ENCODE measurements at places on chromosomes 16 and 17.

DNA sequence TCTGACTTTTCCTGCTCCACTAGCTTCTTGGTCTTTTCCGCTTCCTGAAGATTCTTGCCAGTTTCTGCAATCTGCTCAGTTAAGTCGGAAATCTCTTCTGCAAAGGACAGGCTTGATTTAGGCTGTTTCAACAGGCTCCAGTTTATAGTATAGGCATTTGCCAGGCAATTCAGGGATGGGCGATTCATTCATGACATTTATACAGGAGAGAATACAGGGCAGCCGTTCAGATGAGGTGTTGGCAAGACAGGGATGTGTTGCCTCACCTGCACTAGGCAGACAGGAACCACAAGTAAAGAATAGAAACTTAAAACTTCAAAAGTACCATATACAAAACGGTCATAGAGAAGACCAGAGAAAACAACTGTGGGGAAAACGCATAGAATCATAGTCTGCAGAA, 61.7 kb downstream of the MYH13 start:
- H3K27me3 ChIP-seq: no peaks in the 10 kb centered on the region
- DNase-seq: no peak
- H3K4me1 ChIP-seq: no peaks in the 10 kb centered on the region
- no peaks in the 10 kb centered on the region for H3K36me3 ChIP-seq

DNA sequence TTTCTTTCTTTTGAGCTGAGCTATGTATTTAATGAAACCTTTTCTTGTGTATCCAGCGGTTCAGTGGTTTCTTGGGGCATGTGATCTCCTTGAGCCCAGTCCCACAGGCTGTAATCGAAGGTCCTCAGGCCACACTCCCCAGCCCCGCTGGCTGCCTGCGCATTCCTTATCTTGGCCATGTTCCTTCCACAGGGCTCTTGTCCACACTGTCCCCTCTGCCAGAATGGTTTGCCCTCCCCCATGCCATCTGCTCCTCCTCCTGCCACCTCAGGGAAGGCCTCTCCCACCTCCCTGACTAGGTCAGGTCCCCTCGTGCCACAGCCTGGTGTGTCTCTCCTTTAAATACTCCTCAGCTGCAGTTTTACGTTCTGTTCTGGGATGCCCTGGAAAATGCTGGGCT, 12.1 kb upstream of the NLRC5 start:
- no peak overlapping the region for H3K27ac ChIP-seq
- no peaks in the 10 kb centered on the region for H3K4me1 ChIP-seq
- H3K36me3 ChIP-seq: no peaks in the 10 kb centered on the region
- H3K27me3 ChIP-seq: no peaks in the 10 kb centered on the region
- no peak overlapping the region for H3K4me3 ChIP-seq

DNA sequence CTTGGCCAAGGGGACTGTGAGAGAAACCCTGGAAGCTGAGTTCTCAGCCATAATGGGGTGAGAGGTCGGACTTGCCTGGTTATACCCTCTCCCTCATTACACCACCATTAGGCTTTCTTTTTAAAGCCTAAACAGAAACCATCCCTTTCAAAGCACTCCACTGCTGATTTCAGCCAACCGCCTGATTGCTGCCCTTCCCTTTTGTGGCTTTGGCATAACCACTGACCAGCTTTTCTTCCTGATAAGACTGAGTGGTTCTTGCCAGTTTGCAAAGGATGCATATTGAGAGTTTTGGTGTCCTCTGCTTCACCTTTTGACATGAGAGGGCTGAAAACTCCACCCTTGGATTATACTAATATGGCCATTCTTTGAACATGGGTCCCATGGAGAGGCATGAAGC, 308.2 kb upstream of the GOT2 start:
- no peak overlapping the region for H3K27ac ChIP-seq
- H3K27me3 ChIP-seq: no peaks in the 10 kb centered on the region
- no peaks in the 10 kb centered on the region for H3K4me1 ChIP-seq
- no peak overlapping the region for H3K4me3 ChIP-seq

GRCh38 chr17:17844500-17844899, 7.7 kb upstream of the SREBF1 start:
- peaks cover 5% of the 10 kb centered on the region for H3K36me3 ChIP-seq
- H3K4me1 ChIP-seq: peaks cover 24% of the 10 kb centered on the region
- H3K27ac ChIP-seq: no peak overlapping the region

GRCh38 chr16:77207030-77207429, 7.8 kb downstream of the SYCE1L start:
- no peaks in the 10 kb centered on the region for H3K36me3 ChIP-seq
- H3K27me3 ChIP-seq: no peaks in the 10 kb centered on the region
- H3K4me1 ChIP-seq: peaks cover 1% of the 10 kb centered on the region

- H3K27ac ChIP-seq: no peak overlapping the region
- DNase-seq: no peak
- H3K36me3 ChIP-seq: no peaks in the 10 kb centered on the region
- no peaks in the 10 kb centered on the region for H3K4me1 ChIP-seq
- H3K27me3 ChIP-seq: no peaks in the 10 kb centered on the region
- no peak overlapping the region for H3K4me3 ChIP-seq
These were observed 22.3 kb upstream of the MPO start for GRCh38 chr17:58302919-58303585.

GRCh38 chr16:11047939-11048800, 103.8 kb downstream of the CLEC16A start:
- no peak overlapping the region for H3K4me3 ChIP-seq
- H3K27ac ChIP-seq: no peak overlapping the region
- H3K36me3 ChIP-seq: peaks cover 29% of the 10 kb centered on the region
- no peaks in the 10 kb centered on the region for H3K4me1 ChIP-seq

DNA sequence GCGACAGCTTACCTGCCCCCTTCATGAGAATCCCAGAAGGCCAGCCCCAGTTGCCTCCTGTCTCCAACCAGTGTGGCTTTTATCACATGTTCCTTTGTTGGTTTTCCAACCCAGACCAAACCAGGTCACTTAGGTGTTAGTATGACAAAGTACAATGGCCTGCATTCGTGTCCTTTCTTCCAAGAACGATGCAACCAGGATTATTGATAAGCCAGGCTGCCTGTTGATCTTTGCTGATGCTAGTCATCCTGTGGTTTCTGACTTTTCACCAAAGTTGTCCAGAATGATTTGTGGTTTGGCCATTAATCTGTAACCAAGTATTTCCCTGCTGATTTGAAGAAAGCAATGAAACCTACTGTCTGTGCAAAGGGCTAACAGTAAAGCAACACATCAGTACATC, 191.4 kb downstream of the CYLD start:
- H3K4me3 ChIP-seq: no peak overlapping the region
- no peaks in the 10 kb centered on the region for H3K4me1 ChIP-seq
- no peaks in the 10 kb centered on the region for H3K27me3 ChIP-seq
- H3K36me3 ChIP-seq: no peaks in the 10 kb centered on the region
- no peak overlapping the region for H3K27ac ChIP-seq

GRCh38 chr17:15431196-15431595, 36.2 kb downstream of the CDRT4 start:
- no peak overlapping the region for H3K27ac ChIP-seq
- no peak overlapping the region for H3K4me3 ChIP-seq
- no peaks in the 10 kb centered on the region for H3K27me3 ChIP-seq
- no peak for DNase-seq
- H3K36me3 ChIP-seq: no peaks in the 10 kb centered on the region

GRCh38 chr17:61490540-61490975, 38.3 kb downstream of the TBX4 start:
- H3K27me3 ChIP-seq: no peaks in the 10 kb centered on the region
- H3K4me3 ChIP-seq: no peak overlapping the region
- no peaks in the 10 kb centered on the region for H3K36me3 ChIP-seq
- H3K27ac ChIP-seq: no peak overlapping the region

- DNase-seq: no peak
- peaks cover 13% of the 10 kb centered on the region for H3K4me1 ChIP-seq
- no peaks in the 10 kb centered on the region for H3K36me3 ChIP-seq
- no peak overlapping the region for H3K4me3 ChIP-seq
- no peaks in the 10 kb centered on the region for H3K27me3 ChIP-seq
- peak overlapping the region; percentile 34 for H3K27ac ChIP-seq
These were observed 5.4 kb upstream of the NFATC3 start for GRCh38 chr16:68079626-68080344.

DNA sequence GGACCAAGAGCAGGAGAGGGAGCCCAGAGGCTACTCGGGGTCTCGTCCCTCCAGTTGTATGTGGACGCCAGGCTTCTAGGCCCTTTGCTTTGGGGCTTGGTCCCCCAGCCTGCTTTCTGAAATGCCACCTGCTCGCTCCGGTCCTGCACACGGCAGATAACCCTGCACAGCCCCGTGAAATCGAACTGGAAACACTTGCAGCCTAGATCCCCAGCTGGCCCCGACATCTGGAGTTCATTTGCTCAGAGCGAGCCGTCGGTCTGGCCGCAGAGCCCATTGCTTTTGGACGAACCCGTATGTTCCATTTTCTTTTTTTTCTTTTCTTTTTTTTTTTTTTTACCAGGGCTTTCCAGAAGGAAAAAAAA, 22.9 kb downstream of the C1QTNF1 start:
- H3K27me3 ChIP-seq: no peaks in the 10 kb centered on the region
- peaks cover 35% of the 10 kb centered on the region for H3K36me3 ChIP-seq
- no peak for DNase-seq
- peak overlapping the region; percentile 59 for H3K27ac ChIP-seq

DNA sequence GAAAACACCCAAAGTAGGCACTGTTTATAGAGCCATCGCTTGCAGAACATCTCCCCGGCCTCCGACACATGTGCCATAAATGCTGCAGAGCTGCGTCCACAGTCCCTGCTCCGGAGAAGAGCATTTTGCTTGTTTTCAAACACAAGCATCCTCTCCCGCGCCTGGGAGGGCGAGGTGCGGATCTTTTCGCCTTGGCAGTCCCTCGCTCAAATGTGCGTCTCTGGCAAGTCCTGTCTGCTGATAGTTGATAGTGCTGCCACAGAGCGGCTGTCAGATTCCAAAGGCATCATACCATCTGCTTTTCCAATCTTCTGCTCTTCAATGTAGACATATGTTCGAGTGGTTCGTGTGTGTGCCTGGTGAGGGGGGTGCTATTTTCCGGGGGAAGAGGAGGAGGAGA, 603.7 kb downstream of the MAF start:
- no peaks in the 10 kb centered on the region for H3K27me3 ChIP-seq
- H3K4me1 ChIP-seq: no peaks in the 10 kb centered on the region
- H3K27ac ChIP-seq: no peak overlapping the region
- DNase-seq: no peak
- no peaks in the 10 kb centered on the region for H3K36me3 ChIP-seq

GRCh38 chr17:2207815-2208515, 95.6 kb downstream of the SMG6 start:
- peak overlapping the region; percentile 30 for H3K27ac ChIP-seq
- no peak overlapping the region for H3K4me3 ChIP-seq
- H3K4me1 ChIP-seq: peaks cover 46% of the 10 kb centered on the region
- H3K27me3 ChIP-seq: no peaks in the 10 kb centered on the region
- no peaks in the 10 kb centered on the region for H3K36me3 ChIP-seq

- no peaks in the 10 kb centered on the region for H3K36me3 ChIP-seq
- no peak for DNase-seq
- H3K4me1 ChIP-seq: peaks cover 72% of the 10 kb centered on the region
- peak overlapping the region; percentile 100 for H3K27ac ChIP-seq
- no peaks in the 10 kb centered on the region for H3K27me3 ChIP-seq
These were observed 1.0 kb downstream of the LYRM1 start for GRCh38 chr16:20901436-20902112.

DNA sequence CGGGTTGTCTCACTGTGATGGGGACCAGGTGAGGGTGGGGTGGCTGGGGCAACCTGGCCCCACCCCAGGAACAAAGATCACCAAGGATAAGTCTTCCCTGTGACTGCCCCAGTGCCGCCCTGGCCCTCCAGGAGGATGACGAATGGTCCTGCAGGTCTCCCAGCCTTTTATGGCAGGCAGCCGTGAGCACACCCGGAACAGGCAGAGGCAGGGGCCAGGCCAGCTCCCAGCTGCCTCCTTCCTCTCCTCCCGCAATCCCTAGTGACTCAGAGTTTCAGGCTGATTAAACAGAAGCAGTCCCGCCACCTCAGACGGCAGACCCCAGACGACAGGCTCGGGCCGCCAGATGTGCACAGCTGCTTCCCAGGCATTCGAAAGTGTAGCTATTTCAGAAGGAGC, 13.3 kb downstream of the JUP start:
- H3K4me1 ChIP-seq: peaks cover 13% of the 10 kb centered on the region
- no peak overlapping the region for H3K4me3 ChIP-seq
- H3K36me3 ChIP-seq: peaks cover 36% of the 10 kb centered on the region
- H3K27me3 ChIP-seq: no peaks in the 10 kb centered on the region
- DNase-seq: no peak

- H3K4me1 ChIP-seq: no peaks in the 10 kb centered on the region
- DNase-seq: no peak
- no peak overlapping the region for H3K27ac ChIP-seq
- H3K4me3 ChIP-seq: no peak overlapping the region
These were observed 22.0 kb upstream of the PHLPP2 start for GRCh38 chr16:71746442-71747046.

- H3K4me1 ChIP-seq: peaks cover 22% of the 10 kb centered on the region
- H3K4me3 ChIP-seq: no peak overlapping the region
- no peak for DNase-seq
- H3K27me3 ChIP-seq: no peaks in the 10 kb centered on the region
- peaks cover 15% of the 10 kb centered on the region for H3K36me3 ChIP-seq
These were observed 4.5 kb downstream of the ARHGDIA start for GRCh38 chr17:81866440-81867169.

- H3K27me3 ChIP-seq: no peaks in the 10 kb centered on the region
- peaks cover 7% of the 10 kb centered on the region for H3K4me1 ChIP-seq
- no peak overlapping the region for H3K4me3 ChIP-seq
- no peaks in the 10 kb centered on the region for H3K36me3 ChIP-seq
- no peak for DNase-seq
These were observed 108.2 kb downstream of the VAT1L start for GRCh38 chr16:77896415-77897128.

- H3K36me3 ChIP-seq: peaks cover 2% of the 10 kb centered on the region
- no peaks in the 10 kb centered on the region for H3K27me3 ChIP-seq
- no peak overlapping the region for H3K27ac ChIP-seq
- no peak overlapping the region for H3K4me3 ChIP-seq
These were observed 179.2 kb downstream of the PARN start for GRCh38 chr16:14450846-14451245.

DNA sequence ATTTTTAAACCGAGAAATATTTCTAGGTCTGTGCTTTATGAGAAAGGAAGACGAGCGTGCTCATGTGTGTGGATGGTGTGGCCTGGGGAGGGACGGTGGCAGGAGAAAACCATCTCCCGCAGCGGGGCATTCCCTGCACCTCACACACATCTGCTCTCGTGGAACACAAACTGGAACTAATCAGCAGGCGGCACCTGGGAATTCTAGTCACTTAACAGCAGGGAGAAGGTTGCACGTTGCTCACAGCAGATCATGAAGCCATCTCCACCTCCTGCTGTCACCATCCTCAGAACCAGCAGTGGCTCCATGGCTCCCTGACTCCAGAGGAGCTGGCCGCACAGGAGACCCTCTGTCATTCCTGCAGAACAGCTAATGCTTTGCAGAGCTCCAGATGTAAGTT, 35.2 kb downstream of the ADCY9 start:
- peaks cover 36% of the 10 kb centered on the region for H3K4me1 ChIP-seq
- H3K27me3 ChIP-seq: no peaks in the 10 kb centered on the region
- H3K36me3 ChIP-seq: no peaks in the 10 kb centered on the region
- H3K27ac ChIP-seq: peak overlapping the region; percentile 65

Data from thoracic aorta (tissue), 2 donors.